SK-N-MC (cell line): ENCODE measurements at places on chromosomes 1 and 21.

- no peak for DNase-seq
Measured at GRCh38 chr21:39386194-39386593, 37.3 kb upstream of the HMGN1 start.

GRCh38 chr1:198064181-198064580, 92.6 kb upstream of the NEK7 start:
- DNase-seq = peak; percentile 70

DNA sequence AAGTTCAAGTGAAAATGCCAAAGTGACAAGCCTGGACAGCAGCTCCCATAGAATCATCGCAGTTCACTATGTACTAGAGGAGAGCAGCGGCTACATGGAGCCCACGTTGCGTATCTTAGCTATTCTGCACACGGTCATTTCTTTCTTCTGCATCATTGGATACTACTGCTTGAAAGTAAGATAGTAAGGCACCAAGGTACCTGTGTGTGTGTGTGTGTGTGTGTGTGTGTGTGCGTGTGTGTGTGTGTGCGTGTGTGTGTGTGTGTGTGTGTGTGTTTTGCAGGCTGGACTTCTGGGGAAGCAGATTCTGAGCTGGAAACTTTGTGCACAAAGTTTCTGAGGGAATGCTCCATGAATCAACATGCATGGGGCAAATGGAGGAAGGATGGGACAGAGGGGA, 98.6 kb downstream of the ZP4 start:
- DNase-seq = no peak

- no peak for DNase-seq
Measured at GRCh38 chr1:51578383-51579109, 38.3 kb upstream of the OSBPL9 start.

GRCh38 chr1:168392958-168393549, 112.4 kb downstream of the TBX19 start:
- DNase-seq = no peak

- peak; percentile 90 for DNase-seq
Measured at GRCh38 chr1:27671964-27672749, at the start of gene IFI6. Gene IFI6, minus strand, starts transcription at chr1:27672192. Its CDS starts 2,878 bp downstream, at chr1:27669314.

DNA sequence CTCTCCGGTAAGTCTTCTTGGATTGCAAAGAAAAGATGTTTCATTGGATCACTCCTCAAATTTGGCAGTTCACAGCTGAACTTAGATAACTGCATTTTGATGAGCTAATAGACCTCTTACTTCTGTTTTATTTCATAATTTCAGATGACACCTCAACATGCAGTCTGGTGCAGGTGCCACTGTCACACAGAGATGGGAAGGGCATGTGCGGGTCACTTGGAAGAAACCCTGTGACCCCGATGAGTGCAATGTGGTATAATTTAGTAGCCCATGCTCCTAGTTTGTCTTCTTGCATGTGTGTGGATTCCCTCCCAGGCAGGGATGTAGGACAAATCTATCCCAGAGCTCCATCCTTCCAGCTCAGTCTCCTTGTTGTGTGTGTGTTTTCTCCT, 481 bp upstream of the SLAMF1 start:
- no peak for DNase-seq

DNA sequence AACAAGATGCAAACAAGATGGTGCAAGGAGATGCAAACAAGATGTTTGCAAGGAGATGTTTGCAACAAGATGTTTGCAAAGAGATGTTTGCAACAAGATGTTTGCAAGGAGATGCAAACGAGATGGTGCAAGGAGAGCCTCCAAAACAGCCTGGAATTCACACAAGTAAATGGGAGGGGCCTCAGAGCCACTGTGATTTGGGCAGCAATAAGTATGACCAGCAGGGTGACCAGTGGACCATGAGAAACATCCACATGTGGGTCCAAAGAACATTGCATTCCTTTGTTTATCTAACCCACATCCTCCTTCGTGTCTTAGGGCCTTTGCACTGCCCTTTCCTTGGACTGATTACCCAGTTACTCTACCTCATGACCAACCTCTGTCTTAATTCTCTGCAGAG, 162.9 kb downstream of the PLPP3 start:
- DNase-seq = no peak

DNA sequence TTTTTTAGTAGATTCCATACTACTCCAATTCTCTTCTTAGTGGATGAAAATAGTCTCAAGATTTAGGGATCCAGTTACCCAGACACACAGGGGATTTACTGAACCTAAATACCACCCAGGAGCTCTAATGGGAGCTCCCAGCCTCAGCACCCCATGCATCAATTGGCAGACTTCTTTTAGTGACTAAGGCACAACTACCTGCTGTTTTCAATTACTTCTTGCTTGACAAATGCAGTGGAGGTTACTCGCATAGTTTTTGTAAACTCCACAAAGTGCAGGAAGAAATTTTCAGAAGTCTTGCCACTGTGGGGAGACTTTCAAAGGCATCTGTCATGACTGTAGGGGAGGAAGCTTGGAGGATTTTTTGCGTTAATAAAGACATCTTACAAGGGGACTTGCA, 35.5 kb upstream of the MAP10 start:
- DNase-seq = no peak

DNA sequence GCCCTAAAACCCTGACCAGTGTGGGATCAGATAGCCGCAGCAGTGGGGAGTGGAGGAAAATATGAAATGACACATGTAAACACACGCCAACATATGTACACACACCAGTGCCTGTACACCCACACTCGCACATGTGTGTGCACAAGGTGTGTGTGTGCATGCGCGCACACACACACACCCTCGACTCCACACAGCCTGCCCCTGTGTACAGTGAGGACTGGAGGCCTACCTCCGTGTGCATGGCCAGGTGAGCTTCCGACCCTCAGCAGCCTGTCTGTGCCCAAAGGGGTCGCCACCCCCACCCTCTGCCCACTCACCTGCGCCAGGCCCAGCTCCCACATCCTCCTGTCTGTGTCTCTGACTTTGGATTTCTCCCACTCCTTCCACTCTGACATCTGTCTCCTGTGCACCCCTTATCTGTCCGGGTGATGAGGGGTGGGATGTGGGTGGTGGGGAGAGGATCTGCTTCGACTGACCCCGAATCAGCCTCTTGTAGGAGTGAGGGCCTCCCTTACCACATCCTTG, 31.7 kb downstream of the CITED4 start:
- no peak for DNase-seq

GRCh38 chr1:203103829-203104495, 18.1 kb upstream of the MYOG start:
- no peak for DNase-seq

- DNase-seq = peak; percentile 20
Measured at GRCh38 chr1:76038287-76039004, 36.1 kb upstream of the ST6GALNAC3 start.

- peak; percentile 24 for DNase-seq
Measured at GRCh38 chr1:40257313-40257687, 736 bp upstream of the ZMPSTE24 start.

DNA sequence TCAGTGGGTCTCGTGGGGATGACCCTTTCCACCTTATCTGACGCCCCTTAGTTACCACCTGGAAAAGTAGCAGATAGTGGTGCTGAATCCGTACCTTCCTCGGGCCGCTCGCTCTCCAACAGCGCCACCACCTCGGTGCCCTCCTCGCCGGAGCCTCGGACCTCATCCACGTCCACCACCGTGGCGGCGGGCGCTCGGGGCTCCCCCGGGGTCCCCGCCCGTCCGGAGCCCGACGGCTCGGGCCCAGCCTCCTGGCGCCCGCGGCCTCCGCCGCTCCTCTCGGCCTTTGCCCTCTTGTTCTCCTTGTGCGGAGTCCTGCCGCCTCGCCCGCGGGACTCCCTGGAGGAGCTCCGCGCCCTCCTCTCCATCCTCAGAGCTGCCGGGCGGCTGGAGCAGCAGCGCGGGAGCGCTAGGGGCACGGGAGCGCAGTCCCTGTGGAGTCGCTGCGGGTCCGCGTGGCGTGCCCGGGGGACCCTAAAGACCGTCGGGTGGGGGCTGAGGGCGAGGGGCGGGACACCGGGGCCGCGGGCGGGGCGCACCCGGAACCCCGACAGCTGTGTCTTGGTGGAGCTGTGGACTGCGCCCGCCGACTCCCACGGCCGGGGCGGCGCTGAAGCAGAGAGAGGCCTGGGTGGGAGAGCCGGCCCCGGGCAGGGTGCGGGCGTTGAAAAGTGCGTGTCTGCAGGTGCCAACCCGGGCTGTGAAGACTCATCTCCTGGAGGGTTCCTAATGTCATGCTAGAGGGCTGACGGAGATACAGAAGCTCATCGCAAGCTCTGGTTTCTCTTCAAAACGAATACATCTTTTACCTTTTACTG, at the start of gene NPHS2:
Gene NPHS2 (minus strand): TSS at position 452 of the 818 bp plus-strand sequence. CDS start 84 bp downstream, at position 368.
- DNase-seq = no peak

GRCh38 chr1:70497152-70497551, 86.1 kb downstream of the CTH start:
- DNase-seq = no peak

GRCh38 chr1:216434232-216434631, 11.0 kb upstream of the USH2A start:
- DNase-seq = no peak

GRCh38 chr21:45560106-45561021, 18.1 kb upstream of the SLC19A1 start:
- DNase-seq = no peak

DNA sequence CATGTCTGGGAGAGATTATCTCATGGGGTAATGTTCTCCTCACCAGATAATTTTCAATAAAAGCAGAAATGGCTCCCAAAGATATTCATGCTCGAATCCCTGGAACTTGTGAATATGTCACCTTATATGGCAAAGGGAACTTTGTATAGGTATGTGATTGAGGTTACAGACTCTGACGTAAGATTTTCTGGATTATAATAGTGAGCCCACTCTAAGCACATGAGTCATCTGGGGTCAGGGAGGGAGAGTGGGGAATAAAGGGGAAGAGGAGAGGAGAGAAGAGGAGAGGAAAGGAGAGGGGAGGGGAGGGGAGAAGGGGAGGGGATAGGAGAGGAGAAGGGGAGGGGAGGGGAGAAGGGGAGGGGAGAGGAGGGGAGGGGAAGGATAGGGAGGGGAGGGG, 1193.9 kb downstream of the PLA2G4A start:
- DNase-seq = no peak

DNA sequence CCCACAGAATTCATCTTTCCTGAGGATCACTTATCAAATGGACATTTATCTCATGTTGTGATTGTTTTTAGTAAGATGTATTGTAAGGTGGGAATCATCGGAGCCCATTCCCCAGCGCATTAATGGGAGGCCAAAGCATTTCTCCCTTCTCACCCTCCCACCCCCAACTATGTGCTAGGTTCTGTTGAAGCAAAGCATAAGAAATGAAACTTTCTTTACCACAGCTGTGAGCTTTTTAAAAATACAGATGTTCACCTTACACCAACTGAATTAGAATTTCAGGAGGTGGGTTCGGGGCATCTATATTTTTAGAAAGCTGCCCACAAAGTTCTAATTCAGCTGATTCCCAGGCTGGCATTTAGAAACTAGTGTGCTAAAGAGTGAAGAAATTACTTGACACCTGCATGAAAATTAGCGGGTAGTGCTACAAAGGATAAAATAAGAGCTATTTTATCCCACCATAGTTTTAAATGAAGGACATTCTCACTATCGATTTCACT, 26.3 kb downstream of the UAP1 start:
- DNase-seq = no peak

DNA sequence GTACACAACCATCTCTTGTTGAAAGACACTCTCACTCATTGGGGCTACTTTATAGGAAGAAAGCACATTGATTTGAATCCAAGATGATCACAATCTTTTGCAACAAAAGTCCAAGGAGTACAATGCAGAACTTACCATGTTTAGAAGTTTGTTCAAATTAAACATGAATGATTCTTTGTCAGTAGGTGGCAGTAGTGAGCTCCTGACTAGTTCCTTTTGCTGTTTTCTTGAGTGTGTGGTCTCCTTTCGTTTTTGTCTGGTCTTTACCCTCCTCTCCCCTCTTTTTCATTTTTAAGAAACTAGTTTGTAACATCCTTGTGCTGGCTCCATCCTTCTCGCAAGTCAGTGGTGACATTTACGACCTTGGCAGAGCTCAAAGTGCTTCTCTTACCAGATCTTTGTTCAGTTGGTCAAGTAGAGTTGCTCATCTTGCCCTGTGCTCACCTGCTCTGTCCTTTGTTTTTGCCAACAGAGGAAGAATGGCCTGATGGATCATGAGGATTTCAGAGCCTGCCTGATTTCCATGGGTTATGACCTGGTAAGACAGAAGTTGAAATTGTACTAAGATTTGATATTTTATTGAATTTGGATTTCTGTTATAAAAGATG, 35.7 kb upstream of the MTR start:
- peak; percentile 48 for DNase-seq

GRCh38 chr1:154807048-154807591, 63.0 kb downstream of the KCNN3 start:
- no peak for DNase-seq

DNA sequence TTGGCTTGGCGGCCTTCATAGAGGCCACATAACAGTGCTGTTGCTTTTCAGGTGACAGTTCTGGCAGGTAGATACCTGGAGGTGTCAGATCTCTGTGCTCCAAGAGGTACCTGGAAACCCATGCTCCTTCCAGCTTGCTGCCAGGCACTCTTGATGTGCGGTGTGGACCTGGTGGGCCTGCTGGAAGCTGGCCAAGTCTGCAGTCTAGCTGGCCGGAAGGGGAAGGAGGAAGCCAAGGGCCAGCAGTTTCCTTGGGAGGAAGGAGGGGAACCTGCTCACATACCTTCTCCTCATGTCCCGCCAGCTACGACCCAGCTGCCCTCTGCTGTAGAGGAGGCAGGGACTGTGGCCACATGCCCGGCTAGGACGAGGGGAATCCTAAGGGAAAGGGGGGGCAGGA, 166.4 kb upstream of the AJAP1 start:
- DNase-seq = no peak

DNA sequence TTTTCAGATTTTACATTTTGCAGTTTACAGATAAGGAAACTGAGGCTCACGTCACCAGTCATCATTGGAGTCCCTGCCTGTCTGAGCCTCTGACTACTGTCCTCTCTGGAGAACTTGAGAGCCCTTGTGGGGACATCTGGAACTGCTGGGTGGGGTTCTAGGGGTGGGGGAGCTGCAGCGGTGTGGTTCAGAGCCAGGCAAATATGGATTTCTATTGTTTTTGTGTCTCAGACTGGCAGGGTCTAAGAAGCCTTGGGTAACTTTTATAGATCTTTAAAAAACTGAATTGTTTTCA, 46.9 kb downstream of the IER5 start:
- no peak for DNase-seq
